GOT3 (cell line): ENCODE measurements at places on chromosomes 11 and 22.

- DNase-seq: no peak
Observed at GRCh38 chr11:86438685-86439084, 64.0 kb downstream of the CCDC81 start.

DNA sequence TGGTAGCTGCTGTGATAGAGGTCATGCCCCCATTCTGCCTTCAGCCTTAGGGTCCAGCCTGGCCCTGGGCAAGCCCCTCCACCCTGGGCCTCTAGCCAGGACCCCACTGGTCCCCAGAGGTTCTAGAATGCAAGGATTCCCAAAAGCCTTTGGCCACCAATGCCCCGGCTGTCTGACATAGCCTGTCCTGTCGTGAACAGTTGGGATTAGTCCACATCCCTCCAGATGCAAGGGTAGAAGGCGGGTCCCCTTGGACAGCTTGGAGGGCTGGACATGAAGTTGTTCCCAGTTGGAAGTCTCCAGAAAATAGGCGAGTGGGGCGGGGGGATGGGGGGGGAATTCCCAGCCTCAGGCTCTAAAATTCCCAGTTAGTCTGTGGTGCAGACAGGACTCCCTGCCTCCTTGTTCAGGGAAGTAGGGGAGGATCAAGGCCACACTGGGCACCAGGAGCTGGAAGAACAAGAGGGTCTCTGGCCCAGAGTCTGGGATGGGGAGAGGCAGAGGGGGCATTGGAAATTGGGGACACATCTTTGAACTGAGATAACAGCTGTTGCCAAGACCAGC lies 5.2 kb upstream of the ADORA2A start:
- DNase-seq: no peak

GRCh38 chr11:101848262-101848661 lies 66.5 kb upstream of the CEP126 start:
- no peak for DNase-seq

DNA sequence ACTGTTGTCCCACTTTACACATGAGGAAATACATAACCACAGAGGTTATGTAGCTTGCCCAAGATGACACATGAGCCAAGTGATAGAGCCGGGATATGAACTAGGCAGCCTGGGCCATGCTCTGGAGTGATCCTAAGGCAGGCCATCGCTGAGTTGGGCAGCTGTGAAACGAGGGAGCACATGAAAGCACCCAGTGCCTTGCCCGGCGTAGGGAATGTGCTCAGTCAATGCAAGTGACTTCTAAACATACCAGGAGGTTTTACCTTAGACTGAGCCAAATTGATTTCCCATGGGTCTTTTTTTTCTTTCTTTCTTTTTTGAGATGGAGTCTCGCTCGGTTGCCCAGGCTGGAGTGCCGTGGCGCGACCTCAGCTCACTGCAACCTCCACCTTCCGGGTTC lies 10.5 kb downstream of the GRIK4 start:
- no peak for DNase-seq

DNA sequence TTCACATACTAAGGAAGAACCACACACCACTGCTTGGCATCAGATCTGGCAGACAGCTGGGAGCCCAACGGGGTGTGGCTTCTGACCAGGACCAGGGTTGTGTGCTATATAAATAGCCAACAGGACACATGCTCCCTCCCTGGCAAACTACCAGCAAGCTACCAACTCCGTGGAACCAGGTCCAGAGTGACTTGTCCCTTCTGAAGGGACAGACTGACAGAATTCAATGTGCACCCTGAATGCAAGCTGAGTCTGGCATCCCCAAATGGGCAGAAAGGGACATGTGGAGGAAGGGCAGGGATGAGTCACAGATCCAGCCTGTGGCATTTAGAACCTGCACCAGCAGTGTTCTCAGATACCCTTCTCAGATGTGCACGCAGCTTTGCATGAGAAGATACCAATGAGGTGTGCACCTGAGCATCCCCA lies 92.9 kb downstream of the MICAL3 start:
- DNase-seq: no peak

DNA sequence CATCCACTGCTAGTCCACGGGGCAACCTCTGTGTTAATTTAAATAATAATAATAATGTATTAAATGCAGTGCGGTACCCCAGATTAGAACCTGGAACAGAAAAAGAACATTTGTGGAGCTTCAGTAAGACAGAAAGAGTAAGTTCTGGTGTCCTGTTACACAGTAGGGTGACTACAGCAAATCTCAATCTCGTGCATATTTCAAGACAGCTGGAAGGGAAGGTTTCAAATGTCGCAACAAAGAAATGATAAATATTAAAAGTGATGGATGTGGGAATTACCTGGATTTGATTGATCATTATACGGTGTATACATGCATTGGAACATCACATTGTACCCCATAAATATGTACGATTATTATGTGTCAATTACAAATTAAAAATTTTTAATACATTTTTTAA lies 1.7 kb upstream of the RAC2 start:
- DNase-seq: no peak

- no peak for DNase-seq
Observed at GRCh38 chr11:33646629-33647028, 54.0 kb downstream of the C11orf91 start.

DNA sequence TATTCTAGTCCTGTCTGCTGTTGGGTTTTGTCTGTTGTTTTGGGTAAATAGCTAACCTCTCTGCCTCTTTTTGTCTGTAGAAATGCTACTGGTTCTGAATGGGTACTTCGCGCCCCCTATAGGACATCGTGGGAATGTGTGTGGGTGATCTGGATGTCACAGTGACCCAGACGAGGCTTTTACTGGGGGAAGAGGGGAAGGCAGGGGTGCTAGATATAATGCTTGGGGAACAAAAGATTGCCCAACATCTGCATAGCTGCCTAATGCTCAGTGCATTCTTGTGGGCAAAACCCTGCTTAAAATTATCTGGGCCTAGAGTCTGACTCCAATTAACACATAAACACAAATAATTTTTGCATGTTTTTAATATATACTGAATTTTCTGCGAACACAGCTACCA lies 57.7 kb downstream of the BMAL1 start:
- DNase-seq: no peak

GRCh38 chr11:69122630-69123431 lies 32.9 kb upstream of the SMIM38 start:
- DNase-seq: peak; percentile 18

GRCh38 chr22:46614025-46614931 lies 5.9 kb upstream of the GRAMD4 start:
- no peak for DNase-seq

GRCh38 chr11:62627713-62628112 lies 5.9 kb upstream of the B3GAT3 start:
- no peak for DNase-seq

- no peak for DNase-seq
Observed at GRCh38 chr11:72831521-72832300, 17.5 kb downstream of the ATG16L2 start.

GRCh38 chr11:77026221-77026620 lies 8.0 kb upstream of the B3GNT6 start:
- DNase-seq: no peak

- DNase-seq: no peak
Observed at GRCh38 chr11:131688048-131688693, 317.8 kb downstream of the NTM start.

DNA sequence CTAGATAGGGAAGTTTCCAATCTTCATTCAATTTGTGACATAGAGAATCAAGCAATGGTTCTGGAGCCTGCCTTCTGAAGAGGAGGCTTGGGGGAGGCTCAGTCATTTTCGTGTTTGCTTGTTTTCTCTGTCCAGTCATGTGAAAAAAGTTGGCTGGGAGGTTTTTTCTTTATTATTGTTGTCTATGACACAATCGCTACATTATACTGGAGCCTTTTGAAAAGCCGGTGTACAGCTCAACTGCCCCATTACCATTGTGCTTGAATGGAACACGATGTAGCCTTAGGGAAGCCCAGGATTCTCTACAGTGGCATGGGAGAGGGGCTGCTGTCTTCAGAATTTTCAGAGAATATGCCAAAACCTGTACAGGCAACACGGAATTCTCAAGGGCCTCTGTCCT lies 57.9 kb upstream of the NCAM1 start:
- no peak for DNase-seq

- no peak for DNase-seq
Observed at GRCh38 chr11:2134022-2135010, 4.9 kb downstream of the IGF2 start.

DNA sequence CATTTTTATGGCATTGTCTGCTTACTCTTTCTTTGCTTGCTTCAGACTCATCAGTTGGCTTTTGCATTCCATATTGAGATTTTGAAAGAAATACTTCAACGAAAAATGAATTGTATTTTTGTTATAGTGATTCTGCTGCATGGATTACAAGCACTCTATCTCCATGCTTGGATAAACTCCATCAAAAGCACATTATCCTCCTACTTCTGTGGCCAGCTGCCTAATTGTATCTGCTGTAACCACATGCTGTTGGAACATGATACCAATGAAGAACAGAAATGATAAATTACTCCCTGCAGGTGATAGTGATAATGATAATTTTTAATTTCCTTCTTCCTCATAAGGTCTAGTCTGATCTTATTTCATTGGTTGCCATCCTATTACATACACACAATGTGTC lies 100.8 kb downstream of the PRMT3 start:
- DNase-seq: no peak

DNA sequence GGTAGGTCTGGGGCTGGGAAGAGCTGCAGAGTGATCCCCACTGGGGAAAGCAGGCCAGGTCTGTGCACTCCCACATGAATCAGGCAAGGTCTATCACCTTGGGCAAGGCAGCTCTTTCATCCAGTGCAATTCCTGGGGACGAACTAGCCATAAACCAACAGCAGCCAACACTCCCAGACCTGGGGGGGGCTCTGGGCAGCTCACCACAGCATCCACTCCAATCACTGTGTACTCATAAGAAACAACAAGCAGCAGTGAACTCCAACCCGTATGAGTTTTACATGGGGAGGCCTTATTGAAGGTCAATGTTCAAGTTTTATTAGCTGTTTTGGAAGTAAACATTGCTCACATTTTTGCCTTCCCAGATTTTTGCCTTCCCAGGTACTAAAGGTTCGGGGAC lies 157.4 kb upstream of the NAV2 start:
- no peak for DNase-seq

DNA sequence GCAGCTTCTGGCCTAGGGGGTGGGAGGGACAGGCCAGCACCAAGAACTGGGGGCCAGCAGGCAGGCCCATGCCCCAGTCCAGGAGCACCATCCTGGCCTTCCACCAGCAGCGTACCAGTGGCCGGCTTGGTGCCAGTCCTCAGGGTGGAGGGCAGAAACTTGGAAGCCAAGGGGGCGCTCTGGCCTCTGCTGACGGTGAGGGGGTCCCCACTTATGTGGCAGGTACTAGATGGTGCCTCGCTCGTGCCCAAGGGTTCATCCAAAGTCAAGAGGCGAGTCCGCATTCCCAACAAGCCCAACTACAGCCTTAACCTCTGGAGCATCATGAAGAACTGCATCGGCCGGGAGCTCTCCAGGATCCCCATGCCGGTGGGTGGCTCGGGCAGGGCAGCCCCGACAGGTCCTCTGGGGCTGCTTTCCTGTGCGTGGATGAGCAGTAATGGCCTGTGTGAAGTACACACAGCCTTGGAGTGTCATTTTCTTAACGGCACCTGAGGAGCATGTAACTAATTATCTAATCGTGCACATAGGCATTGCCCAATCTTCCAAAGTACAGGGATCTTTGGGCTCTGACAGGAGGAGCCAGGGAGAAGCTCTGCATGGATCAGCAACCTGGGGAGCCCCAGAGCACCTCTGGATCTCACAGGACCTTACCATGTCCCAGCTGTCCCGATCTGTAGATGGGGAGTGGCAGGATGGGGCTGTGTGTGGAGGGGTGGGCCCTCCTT lies 79.1 kb downstream of the MORC2 start:
- no peak for DNase-seq

DNA sequence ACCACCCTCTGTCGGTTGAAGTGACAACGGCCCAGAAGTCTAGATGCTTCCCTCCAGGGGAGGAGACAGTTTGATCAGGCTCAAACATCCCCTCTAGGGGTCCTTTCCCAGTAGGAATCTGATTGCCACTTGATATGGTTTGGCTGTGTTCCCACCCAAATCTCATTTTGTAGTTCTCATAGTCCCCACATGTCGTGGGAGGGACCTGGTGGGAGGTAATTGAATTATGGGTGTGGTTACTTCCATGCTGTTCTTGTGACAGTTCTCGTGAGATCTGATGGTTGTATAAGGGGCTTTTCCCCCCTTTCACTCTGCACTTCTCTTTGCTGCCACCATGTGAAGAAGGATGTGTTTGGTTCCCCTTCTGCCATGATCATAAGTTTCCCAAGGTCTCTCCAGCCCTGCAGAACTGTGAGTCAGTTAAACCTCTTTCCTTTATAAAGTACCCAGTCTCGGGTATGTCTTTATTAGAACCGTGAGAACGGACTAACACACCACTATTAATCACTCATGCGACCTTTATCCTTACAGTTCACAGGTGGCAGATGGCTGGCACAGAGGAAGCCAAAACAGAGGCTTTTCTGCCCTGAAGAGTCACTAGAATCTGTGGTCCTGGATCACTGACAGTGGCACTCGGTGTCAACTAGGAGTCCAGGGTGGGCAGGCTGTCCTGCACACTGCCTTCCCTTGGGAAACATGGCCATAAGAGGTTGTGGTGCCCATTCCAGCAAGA lies 21.6 kb downstream of the ASPHD2 start:
- DNase-seq: no peak

- no peak for DNase-seq
Observed at GRCh38 chr11:25891960-25892359, 440.0 kb upstream of the ANO3 start.

DNA sequence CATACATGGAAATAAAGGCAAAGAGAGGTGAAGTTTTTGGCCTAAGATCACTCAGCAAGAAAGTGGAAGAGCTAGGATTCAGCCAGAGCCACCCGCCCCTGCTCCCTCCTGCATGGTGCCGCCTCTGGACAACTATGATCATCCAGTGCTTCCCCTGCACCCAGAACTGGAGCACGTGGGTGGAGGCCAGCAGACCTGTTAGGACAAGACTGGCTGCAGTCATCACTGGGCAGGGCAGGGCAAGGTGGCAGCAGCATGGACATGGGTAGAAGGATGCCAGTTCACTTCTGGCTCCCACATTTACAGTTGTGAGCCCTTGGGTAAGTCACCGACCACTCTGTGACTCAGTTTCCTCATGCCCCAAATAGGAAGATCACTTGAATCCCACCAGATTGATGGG lies 131.0 kb downstream of the FBXO7 start:
- no peak for DNase-seq

GRCh38 chr11:124625504-124626168 lies 3.0 kb downstream of the TBRG1 start:
- no peak for DNase-seq
